Umbilical cord (tissue), 2 donors: ENCODE measurements at places on chromosomes 7 and 10. TPM values are rescaled to one million over a fixed set of nuclear protein-coding genes. Genes with fewer than 3 reads are reported as not detected.
A peak's percentile ranks its signal among the peaks of the same experiment; 100 is the strongest.

DNA sequence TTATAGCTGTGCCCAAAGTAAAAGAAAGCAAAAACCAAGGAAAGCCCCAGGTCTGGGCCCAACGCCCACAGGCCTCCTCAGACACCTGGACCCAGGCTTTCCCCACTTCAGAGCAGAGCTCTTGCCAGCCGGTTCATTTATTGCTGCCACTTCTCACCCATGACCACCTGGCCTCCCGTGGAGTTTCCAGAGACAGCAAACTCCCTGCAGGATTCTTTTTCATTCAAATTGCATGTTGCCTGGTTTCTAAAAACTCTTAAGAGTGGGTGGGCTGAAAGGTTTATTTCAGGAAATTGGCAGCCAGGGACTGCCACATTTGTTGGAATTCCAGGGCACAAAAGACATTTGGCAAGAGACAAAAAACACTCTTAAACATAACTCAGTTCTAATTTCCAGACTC, 4.7 kb downstream of the VOPP1 start:
- no peak for DNase-seq

DNA sequence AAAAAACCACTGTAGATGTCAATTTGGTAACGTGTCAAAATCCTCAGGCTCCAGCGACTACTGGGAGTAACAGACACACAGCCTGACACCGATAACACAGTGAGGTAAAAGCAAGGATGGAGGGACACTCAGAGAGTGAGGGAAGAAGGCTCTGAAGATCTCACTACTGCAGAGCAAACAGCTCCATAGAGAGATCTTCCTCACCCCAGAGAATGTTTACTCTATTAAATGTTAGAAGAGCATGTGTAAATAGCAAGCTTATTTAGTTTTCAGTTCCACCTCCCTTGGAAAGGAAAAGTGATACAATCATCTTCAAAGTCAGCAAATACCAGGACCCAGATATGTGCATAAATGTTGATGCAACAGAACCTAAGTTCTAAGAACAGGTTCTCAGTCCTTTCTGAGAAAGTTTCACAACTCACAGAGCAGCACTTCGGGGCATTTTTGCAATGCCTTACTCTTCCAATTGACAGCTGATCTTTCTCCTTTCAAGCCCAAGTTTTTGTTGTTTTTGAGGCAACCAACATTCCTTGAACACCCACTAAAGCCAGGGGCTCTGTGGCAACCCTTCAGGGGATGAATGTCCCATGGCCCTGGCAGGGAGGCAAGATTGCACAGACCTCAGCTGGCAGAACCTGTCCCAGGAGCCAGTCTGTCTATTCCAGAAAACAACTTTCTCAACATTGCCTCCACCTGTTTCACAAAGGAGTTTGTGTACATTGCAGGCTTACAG, 177.4 kb downstream of the SFMBT2 start:
- peak; percentile 49 for DNase-seq

GRCh38 chr10:60732807-60733516, 45.3 kb upstream of the CDK1 start:
- DNase-seq = no peak

- no peak for DNase-seq
Observed at GRCh38 chr7:7554021-7554432, 12.7 kb upstream of the MIOS start.

DNA sequence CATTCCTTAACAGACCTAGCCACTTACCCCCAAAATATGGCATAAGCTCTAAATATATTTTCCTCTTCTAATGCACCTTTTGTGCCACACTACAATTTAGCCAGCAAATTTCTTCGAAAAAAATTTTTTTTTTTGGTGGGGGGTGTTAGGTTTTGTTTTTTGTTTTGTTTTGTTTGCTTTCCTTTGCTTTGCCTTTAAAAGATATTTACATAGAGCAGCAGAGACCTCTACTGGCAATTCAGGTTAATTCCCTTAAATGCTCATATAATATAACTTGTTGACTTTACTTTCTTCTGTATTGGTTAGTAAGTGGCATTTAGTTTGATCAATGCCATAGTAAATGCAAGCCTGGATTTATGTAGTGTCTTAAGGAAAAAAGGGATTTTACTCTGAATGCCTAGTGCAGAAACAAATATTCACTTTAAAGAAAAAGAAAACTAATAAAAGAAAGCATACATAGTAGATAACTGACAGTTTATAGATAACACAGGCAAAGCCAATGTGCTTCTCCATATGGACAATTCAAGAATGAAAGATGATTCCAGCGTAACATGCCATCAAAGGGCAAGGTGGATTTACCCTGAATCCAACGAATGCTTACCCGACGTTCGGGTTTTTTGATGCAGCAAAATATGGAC, 1250.6 kb downstream of the GATA3 start:
- peak; percentile 42 for DNase-seq

DNA sequence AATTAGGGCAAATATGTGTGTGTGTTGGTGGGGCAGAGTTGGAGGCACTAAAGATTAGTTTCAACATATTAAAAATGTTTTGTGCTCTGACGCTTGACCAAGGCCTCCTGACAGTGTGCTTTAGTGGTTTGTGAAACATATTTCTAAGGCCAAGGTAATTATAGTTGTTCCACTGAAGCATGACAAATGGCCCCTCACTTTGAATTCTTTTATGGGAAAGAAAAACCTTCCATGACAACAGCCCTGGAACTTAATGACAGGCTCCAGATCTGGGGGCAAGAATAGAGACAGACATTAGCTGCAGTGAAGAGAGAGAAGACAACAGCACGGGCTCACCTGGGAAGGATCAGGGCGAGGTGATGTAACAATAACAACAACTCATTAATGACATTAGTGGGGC, 155.8 kb downstream of the CHN2 start:
- DNase-seq = no peak

GRCh38 chr10:89025453-89025852, 34.9 kb downstream of the FAS start:
- DNase-seq = no peak

- no peak for DNase-seq
Observed at GRCh38 chr10:96038476-96039387, 4.7 kb upstream of the CCNJ start.

DNA sequence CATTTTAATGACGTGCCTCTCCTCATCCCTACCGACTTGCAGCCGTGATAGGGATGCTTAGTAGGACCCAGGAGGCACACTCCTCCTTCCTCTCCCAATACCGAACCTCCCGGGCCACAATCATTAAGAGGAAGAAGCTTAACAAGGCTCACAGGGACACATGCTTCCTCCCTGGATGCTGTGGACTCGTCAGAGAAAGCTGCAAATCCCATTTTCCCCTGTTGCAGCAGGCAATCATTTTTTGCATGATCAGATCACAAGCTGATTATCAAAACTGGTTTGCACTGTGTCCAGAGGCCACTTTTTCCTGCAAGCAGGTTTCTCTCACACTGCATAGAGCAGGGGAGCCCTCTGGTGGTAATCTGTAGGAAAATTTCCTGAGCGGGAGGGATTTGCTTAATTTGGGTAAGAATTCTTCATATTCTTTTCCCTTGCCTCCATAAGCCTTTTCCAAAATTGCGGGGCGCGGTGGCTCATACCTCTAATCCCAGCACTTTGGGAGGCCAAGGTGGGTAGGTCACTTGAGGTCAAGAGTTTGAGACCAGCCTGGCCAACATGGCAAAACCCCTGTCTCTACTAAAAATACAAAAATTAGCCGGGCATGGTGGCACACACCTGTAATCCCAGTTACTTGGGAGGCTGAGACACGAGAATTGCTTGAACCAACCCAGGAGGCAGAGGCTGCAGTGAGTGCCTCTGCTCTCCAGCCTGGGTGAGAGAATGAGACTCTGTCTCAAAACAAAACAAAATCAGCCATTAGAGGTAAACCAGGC, 16.1 kb upstream of the LAMB4 start:
- DNase-seq = peak; percentile 88

- no peak for DNase-seq
Observed at GRCh38 chr10:117550076-117550475, 7.5 kb downstream of the EMX2 start.

GRCh38 chr10:114967071-114967470, 29.1 kb downstream of the TRUB1 start:
- no peak for DNase-seq

DNA sequence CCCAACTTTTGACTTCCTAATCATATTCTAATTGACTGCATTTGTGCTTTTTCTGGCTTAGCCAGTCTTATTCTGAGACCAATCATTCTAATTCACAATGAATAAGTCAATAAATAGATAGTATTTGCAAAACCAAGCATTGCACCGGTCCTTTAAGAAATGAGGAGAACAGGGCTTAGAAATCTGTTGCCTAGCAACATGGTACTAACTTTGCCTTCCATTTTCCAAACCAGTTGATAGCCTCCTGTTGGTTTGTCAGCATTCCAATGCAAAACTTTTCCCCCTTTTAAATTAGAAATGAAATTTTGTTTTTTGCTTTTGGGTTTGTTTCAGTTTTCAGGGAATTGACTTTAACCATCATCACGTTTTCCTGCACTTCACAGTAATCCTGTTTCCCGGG, 603.5 kb upstream of the NRP1 start:
- no peak for DNase-seq

DNA sequence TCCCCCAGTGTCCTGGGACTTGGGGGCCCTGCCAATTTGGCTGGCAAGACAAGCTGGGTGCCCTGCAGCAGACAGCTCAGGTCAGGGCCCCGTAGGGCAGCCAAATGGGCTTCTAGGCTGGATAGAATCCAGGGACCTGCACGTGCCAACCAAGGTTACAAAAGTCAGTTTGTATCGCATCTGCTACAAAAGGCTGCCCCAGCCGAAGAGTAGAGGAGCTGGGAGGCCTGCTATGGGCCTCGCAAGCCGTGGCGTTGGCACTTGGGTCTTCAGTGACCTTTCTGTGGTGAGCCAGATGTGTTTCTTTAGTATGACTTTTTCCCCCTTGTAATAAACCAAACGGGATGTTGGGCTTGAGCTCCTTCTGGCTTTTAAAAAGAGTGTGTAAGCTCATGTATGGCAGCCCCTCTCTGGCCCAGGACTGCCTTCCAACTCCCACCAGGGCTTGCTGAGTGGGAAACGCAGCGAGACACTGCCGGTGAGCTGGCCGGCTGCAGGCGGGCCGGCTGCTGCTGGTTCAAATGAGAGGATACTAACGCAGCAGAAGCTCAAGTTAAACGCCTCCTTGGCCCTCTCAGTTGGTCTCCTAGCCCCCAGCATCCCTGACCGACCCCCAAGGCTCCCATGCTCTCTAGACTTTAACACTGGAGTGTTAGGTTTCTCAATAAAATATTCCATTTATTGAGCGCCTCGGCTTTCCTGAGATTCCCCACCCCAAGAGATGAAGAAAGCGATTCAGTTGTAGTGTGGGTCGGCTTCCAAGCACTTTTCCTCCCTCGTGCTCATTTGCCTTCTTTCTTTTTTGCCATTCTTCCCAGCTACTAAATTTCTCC, 3.1 kb upstream of the HOXA10 start:
- DNase-seq = no peak

DNA sequence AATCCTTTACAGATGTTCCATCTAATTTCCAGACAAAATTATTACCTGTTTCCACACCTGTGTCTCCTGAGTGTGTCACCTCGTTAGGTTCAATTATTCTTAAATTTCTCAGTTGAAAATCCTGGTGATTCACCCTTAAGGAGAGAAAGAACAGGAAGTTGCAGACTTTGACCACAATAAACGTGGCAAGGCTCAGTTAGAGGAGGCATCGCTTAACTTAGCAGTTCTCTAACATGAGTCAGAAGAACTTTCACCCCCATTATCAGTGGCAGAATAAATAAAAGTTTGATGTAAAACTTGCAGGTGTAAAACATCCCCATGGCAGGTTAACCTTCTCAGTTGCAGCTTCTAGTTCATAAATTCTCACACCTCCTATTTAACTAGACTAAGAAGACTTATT, 8.3 kb downstream of the XPNPEP1 start:
- DNase-seq = no peak

GRCh38 chr10:49599546-49599945, 10.6 kb upstream of the SLC18A3 start:
- no peak for DNase-seq

GRCh38 chr10:88154596-88155250, 291.3 kb downstream of the PTEN start:
- no peak for DNase-seq

DNA sequence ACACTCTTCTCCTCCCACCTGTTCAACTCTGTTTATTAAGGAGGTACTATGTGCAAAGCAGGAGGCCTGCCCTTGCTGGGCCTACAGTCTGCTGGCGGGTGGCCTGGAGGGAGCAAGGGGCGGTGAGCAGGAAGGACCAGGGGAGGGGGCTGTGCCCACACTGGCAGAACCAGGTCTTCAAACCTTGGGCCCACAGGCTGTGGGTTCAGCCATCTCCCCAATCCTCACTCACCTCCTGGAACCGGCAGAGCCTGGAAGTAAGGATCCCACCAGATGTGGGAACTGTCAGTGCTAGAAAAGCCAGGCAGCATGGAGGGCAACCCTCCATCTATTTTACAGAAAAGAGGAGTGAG, 50.8 kb downstream of the CAMK2B start:
- no peak for DNase-seq

DNA sequence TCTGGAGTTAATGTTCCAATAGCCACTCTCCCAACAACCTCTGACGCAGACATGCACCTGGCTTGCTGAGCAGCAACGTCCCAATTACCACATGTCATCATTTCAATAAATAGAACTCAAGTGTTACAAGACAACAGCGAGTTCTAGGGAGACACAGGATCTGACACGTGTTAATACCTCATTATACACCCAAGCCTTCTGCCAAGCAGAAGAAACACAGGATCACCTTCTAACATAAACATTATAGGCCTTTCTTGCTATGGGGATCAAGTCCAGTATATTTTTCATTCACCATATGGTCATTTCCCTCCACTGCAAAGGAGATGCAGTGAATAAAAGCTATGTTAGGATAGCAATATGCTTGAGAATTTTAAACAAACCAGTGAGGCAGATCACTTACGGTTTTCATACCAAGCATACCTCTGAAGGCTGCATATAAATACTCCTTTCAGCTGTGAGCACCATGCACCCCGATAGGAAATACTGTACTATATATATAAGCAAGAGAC, 74.2 kb downstream of the JAZF1 start:
- peak; percentile 54 for DNase-seq

DNA sequence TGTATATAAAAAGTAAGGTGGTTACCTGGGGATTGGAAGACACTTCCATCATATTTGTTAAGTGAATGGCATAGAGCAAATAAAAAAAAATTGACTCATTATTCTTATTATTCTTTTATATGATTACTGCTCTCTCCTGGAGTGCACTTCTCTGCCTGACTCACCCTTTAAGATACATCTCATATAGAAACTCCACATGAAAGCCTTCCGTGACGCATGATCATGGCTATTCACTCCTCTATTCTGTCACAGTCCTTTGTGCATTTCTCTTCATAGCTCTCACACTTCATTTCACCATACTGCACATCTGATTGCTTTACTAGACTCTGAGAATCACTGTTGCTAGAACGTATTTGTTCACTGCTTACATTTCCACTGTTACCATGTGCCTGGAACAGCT, 597.3 kb downstream of the CNTNAP2 start:
- DNase-seq = no peak

GRCh38 chr7:132590162-132590561, 13.9 kb upstream of the PLXNA4 start:
- DNase-seq = no peak

GRCh38 chr10:44386546-44387052, 1.7 kb upstream of the CXCL12 start:
- DNase-seq = peak; percentile 61

Gene GIMAP6
- total RNA-seq = 8.7 TPM

Gene SLC35B4
- total RNA-seq = 11.3 TPM

Gene GNG11
- 35.6 TPM for total RNA-seq

Gene OGDHL
- total RNA-seq = not detected

Gene VAX1
- 0.96 TPM for total RNA-seq

Gene NKX6-2
- total RNA-seq = not detected

Gene FAM13C
- total RNA-seq = 9.4 TPM

Gene DOCK4
- total RNA-seq = 7.7 TPM

Gene FBXO24
- not detected for total RNA-seq

Gene CALHM1
- total RNA-seq = 0.48 TPM

Gene AGR3
- total RNA-seq = not detected
